ENCODE measurements at places on chromosomes 4 and X.

GRCh38 chr4:24211856-24212255 lies 322.0 kb upstream of the PPARGC1A start:
- H3K4me3 ChIP-seq = no peak overlapping the region
- H3K4me1 ChIP-seq = no peaks in the 10 kb centered on the region
- DNase-seq = no peak
- no peak overlapping the region for H3K27ac ChIP-seq
- peaks cover 2% of the 10 kb centered on the region for H3K27me3 ChIP-seq

DNA sequence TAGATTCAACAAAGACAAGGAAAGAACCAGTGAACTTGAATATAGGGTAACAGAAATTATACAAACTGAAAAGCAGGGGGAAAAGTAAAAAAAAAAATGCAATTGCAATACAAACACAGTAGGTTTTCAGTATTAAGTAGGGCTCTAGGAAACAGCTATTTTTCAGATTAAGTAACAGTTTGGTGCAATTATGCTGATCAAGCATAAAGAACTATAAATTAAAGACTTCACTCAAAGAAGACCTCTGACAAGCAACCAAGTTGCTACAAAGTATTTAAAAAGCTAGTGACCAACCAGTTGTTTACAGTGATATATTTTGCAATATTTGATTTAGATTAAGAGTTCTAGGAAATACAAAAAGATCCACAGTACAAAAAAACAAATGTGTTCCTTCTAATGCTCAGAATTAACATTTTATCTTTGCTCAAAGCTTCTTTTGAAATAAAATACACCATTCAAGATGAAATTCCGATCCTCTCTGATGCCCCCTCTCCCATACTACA lies 230.8 kb upstream of the FTHL17 start:
- no peak overlapping the region for H3K27ac ChIP-seq
- H3K36me3 ChIP-seq = no peaks in the 10 kb centered on the region
- peaks cover 6% of the 10 kb centered on the region for H3K27me3 ChIP-seq
- H3K4me3 ChIP-seq = no peak overlapping the region

- no peak overlapping the region for H3K27ac ChIP-seq
- no peak overlapping the region for H3K4me3 ChIP-seq
- no peaks in the 10 kb centered on the region for H3K27me3 ChIP-seq
- DNase-seq = no peak
- H3K4me1 ChIP-seq = peaks cover 2% of the 10 kb centered on the region
- no peaks in the 10 kb centered on the region for H3K36me3 ChIP-seq
Observed at GRCh38 chrX:17047224-17047623, 100.8 kb downstream of the REPS2 start.

DNA sequence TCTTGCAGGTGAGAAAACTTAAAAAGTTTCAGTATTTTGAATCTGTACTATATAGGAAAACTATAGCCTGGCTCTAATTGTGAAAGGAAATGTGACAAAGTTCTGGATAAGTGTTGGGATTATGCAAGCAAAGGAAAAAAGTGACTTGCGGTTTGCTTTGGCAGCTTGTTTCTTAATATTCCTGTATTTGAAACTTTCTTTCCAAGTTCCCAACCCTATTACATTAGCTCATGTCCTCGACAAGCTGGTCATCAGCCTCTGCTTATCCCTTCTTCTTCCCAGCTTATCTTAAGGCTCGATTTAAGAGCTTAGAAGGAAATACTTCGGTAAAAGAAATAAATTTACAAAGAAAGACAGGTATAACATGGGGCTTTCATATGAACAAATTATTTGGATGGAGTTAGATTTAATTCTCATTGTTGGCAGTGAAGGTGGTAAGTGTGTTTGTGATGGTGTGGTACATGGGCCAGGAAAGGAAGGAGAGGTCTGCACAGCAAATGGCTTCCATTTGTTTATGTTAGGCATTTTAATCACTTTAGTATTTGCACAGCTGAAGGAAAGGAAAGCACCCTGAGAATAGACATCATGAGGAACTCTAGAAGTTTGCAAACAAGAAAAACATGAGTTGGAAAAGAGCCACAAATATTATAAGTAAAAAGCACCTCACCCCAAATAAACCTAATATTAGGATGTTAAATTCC lies 5.1 kb upstream of the MYOZ2 start:
- H3K4me3 ChIP-seq = no peak overlapping the region
- no peak overlapping the region for H3K27ac ChIP-seq
- DNase-seq = no peak
- no peaks in the 10 kb centered on the region for H3K27me3 ChIP-seq

Measured in activated CD4-positive, alpha-beta T cell treated with anti-CD3 and anti-CD28 coated beads for 36 hours (primary cell).